Aorta (tissue), 5 donors: ENCODE measurements at places on chromosomes 5 and 9. TPM values are rescaled to one million over a fixed set of nuclear protein-coding genes. Genes with fewer than 3 reads are reported as not detected.

DNA sequence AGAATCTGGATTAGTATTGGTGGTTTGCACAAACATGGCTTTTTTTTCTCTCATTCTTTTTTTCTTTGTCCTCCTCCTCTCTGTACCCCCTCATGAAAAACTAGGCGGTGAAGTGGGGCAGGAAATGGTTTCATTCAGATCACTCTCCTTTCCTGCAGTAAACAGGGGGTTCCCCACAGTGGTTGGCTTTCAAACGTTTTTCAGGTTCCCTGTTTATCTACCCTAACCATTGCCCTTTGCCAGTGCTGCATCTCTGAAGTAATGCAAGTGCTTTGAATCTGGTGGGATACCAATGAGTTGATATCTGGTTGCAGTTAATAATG lies 29.8 kb downstream of the NR4A3 start:
- DNase-seq: no peak

CSF1R gene
- 125 TPM for total RNA-seq

CAMLG gene
- total RNA-seq: 31.2 TPM

- no peak for DNase-seq
Observed at GRCh38 chr5:149356391-149356790, 1.5 kb upstream of the PCYOX1L start.

- no peak for DNase-seq
Observed at GRCh38 chr5:36135988-36136387, 15.7 kb downstream of the LMBRD2 start.

GRCh38 chr9:87716141-87716540 lies 9.8 kb upstream of the CTSL start:
- no peak for DNase-seq

GADD45G gene
- total RNA-seq: 4.7 TPM

FOXD4L3 gene
- total RNA-seq: not detected

DNA sequence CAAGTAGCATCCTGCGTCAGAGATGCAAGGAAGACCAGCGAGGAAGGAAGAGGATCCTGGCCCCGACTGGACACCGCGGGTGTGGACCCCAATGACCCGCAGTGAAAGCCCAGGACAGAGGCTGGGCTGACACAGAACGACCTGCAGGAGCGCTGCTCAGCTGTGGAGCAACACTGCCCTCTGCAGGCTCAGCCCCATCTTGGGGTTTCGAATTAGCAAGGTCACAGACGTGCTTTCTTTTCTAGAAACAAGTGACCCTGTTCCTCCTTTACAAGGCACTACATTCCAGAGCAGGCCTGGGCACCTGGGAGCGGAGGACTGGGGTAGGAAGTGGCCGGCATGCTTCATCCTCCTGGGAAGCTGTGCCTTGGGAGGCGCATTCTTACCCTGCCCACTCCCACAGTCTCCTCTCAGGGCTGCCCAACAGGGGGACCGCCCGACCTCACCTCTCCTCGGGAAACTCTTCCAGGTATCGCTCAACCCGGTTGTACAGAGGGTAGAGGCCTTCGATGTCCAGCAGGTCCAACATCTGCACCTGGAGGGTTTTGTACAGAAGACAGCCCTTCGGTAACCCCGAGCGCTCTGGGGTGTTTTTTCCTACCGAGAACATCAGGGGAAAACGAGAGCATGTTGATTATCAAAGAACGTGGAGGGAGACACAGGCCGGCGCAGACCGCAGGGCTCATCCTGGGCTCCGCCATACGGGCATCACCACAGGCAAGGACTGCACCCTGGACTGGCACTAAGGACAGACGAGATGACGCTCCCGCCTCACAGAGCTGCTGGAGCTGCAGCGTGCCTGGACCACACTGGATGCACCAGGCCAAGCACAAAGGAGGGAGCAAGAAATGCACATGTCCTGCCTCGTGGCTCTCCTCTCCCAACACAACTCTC lies 35.0 kb downstream of the IPPK start:
- DNase-seq: peak; percentile 93

DNA sequence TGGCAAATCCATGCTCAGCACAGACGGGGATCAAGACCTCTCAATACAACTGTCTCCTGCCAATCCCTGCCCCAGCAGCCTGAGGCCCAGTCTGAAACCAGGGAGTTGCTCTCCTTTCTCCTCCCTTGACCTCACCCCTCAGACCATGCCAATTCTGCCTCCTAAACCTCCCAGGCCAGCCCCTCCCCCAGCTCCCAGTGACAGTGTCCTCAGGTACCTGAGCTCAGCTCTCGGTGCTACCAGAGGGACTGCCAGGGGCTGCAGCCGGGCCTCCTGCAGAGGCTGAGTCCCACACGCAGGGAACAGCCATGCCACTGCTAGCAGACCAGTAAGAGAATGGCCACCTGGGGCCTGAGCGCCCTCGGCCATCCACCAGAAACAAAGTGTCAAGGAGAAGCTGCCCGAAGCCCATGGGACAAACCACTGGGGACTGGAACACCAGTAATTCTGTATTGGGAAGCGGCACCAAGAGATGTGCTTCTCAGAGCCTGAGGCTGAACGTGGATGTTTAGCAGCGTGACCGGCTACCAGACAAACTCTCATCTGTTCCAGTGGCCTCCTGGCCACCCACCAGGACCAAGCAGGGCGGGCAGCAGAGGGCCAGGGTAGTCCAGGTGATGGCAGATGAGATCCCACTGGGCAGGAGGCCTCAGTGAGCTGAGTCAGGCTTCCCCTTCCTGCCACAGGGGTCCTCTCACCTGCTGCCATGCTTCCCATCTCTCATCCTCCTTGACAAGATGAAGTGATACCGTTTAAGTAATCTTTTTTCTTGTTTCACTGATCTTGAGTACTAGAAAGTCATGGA lies 557 bp upstream of the IL3 start:
- peak; percentile 64 for DNase-seq
